Fibroblast of skin of right quadriceps (primary cell): ENCODE measurements at places on chromosomes 11 and 22.

- DNase-seq = no peak
Measured at GRCh38 chr22:24329453-24329852, 58.8 kb downstream of the SPECC1L start.

DNA sequence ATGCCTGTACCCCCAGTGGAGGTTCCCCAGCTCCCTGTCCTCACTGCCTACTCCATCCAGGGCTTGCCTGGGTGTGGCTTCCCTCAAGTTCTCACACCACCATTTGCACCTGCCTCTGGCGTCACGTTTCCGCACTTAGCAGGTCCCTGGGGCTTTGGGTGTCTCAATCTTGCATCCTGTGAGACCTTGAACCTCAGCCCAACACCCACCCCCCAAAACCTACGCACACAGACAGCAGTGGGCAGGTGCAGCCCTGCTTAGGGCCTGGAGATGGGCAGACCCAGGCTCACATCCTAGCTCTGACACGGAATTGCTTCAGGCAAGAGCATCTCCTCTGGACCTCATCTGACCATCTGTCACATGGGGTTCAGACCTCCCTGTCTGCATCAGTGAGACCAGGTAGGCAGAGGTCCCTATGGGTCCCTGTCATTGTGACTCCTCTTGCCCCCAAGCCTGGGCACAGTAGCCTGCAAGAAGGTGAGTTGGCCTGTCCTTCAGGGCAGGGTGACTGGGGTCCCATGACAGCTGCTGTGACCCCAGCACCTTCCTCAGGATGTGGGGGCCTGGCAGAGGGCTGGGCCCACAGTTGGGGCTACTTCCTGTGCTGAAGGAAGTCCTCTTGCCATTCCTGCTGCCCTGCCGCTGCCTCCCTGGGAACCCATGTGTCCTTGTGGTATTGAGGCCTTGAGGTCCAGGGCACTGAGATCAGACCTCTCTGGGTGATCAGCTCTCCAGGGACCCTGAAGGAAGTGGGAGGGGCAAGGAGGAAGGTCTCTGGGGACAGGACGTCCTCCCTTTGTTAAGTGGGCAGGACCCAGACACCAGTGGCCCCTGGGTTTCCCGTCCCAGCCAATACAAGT is 2.0 kb downstream of the SIPA1 start:
- no peak for DNase-seq

- DNase-seq = peak; percentile 98
Measured at GRCh38 chr22:27113211-27113635, 455.8 kb downstream of the MIAT start.

DNA sequence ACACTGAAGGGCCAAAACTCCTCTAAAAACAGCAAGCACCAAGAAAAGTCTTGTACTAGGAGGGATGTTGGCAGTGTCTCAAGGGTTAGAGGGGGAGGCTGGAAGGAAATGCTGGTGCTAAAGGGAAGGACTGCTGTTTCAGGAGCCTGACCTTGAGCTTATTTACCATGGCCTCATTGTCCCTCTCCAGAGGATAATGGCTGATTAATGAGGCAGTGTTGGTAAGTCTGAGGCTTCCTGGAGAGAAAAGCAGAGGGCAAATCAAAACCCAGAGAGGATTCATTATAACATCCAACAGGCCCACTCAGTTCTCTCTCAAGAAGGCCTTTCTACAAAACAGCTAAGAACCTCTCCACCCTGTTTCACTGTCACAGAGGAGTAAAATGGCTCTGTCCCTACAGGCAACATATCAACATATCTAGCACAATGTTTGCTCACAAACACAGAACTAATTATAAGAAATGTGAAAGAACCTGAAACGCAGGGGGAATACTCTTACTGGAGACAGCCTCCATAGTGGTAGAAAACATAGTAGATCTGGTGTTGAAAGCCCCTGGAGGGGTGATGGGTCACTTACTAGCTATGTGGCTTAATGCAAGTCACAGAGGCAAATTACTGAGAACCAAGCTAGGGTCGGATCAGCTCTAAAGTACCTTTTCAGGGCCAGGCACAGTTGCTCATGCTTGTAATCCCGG is 31.4 kb downstream of the NUMA1 start:
- no peak for DNase-seq

- DNase-seq = no peak
Measured at GRCh38 chr11:121566279-121567168, 113.8 kb upstream of the SORL1-AS1 start.

DNA sequence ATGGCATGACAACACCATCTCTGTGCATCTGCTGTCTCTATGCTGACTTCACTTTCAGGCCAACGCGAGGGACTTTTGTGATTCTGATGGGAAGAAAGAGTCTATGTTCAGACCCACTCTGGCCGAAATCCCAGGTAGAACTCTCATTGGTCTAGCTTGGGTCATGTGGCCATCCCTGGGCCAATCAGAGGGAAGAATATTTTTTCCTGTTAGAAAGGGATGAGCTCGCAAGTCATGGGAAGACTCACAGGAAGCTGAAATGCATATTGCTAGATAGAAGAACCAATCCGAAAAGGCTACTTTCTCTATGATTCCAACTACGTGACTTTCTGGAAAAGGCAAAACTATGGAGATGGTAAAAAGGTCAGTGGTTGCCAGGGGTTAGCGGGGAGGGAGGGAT is 56.0 kb upstream of the LINC01488 start:
- DNase-seq = no peak

DNA sequence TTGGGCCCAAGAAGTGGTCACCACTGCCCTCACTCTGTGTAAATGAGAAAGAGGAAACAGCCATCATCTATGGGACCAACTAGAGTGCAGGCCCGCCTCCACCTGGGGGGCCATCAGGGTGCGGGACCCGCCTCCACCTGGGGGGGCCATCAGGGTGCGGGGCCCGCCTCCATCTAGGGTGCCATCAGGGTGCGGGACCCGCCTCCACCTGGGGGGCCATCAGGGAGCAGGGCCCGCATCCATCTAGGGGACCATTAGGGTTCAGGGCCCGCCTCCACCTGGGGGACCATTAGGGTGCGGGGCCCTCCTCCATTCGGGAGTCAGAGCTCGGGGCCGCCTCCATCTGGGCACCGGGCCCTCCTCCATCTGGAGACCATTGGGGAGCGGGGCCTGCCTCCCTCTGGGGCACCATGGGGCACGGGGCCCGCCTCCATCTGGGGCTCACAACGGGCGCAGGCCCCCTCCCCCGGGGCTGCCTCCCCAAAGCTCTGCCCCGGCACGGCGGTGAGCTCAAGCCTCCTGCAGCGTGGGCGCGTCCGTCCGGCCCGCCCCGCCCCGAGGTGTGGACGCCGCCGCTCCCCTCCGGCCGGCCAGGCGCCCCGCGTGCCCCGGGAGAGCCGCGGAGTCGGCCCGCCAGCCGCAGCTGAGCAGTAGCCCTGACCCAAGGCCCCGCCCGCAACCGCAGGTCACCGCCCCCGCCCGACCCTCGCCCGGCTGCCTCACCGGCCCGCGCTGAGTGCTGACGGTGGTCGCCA is 512 bp downstream of the TOLLIP start:
- DNase-seq = no peak

DNA sequence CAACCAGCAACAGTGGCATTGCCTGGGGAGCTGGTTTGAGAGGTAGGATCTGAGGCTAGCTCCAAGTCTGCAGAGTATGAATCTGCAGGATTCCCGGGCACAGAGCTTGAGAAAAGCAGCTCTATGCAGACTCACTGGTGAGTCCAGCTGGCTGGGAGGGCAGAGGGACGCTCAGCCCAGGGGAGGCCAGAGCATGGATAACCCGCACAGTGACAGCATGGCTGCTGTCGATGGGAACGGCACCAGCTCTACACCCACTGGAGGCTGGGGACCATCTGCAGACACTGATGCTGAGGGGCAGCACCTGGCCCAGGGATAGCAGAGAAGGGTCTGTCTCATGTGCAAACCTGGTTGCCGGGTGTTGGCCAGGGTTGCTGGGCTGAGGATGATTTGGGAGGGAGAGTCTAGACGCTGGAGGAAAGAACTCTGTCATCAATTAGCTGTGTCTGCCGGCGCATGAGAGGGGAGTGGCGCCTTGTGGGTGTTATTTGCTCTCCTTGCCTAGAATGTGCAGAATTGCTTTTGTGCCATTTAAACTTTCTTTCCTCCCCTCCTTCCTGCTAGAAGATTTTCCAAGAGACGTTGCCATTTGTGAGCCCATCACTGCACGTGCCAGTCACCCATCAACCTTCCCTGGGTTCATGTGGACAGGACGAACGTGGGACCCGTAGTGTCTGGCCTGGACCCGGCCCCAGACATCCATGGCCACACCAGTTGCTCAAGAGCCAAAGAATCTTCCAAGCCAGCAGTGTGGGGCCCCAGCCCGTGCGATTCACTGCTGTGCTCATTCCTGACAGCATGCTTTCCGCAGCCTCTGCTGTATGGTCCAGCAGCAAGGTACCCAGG is 19.1 kb upstream of the LINC01488 start:
- DNase-seq = peak; percentile 13

- DNase-seq = no peak
Measured at GRCh38 chr11:14189874-14190273, 169.1 kb downstream of the RRAS2 start.

DNA sequence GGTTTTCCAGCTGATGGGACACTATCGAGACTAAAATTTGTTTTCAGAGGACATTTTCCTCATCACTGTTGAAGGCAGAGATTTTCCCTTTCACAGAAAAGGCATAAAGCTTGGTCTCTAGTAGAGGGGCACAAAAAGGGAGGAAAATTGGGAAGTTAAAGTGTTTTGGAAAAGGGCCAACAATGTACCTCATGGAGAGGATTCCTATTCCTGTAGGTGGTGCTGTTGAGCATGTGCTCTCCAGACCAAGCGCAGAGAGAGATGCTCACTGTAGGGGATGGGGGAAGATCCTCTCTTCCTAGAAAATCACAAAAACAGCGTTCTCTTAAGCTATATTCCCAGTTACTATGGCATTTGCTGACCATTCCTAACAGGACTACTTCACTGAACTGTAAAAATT is 44.9 kb downstream of the OR4C46 start:
- DNase-seq = no peak

GRCh38 chr22:50276143-50276542 is 6.0 kb upstream of the MAPK11 start:
- DNase-seq = peak; percentile 44

- DNase-seq = no peak
Measured at GRCh38 chr11:119483341-119483880, 60.4 kb upstream of the THY1 start.

DNA sequence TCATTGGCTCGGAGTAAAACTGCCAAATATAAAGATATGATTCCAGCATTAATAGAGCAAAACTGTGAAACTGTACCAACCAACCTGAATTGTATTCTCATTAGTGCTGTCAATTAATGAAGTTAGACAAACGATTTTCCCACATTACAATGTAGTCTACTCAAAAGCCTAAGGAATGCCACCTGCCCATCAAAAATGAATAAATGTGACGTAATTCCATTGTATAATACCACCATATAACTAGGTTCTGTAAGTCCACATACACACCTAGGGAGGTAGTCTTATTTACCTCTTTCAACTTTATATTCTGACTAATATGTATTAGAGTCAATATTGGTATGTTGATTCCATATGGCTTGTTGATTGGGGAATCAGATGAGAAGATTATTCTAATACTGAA is 76.2 kb downstream of the FAM76B start:
- DNase-seq = no peak

- DNase-seq = no peak
Measured at GRCh38 chr11:119389611-119390254, 8.2 kb upstream of the USP2 start.

DNA sequence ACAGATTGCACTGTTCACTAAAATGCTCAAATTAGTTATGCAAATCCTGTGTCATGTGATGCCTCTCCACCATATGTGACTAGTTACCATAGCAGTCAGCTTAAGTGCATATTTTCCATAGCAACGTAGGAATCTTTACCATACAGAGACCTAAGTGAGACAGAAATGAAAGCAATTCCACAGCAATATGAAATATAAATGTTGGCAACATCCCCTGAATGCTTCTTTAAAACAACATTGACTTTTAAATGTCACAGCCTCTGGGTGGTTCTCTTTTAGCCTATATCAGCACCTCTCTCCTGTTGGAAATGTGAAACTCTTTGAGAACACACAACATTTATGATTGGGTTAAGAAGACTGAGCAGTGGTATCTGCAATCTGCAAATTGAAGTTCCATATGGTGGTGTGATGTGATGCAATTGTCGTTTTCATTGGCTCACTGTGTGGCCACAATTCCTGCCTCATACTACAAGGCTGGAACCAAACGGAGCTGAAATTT is 814.6 kb downstream of the DLG2 start:
- DNase-seq = peak; percentile 76

GRCh38 chr11:130020323-130020722 is 17.7 kb upstream of the PRDM10 start:
- peak; percentile 69 for DNase-seq

DNA sequence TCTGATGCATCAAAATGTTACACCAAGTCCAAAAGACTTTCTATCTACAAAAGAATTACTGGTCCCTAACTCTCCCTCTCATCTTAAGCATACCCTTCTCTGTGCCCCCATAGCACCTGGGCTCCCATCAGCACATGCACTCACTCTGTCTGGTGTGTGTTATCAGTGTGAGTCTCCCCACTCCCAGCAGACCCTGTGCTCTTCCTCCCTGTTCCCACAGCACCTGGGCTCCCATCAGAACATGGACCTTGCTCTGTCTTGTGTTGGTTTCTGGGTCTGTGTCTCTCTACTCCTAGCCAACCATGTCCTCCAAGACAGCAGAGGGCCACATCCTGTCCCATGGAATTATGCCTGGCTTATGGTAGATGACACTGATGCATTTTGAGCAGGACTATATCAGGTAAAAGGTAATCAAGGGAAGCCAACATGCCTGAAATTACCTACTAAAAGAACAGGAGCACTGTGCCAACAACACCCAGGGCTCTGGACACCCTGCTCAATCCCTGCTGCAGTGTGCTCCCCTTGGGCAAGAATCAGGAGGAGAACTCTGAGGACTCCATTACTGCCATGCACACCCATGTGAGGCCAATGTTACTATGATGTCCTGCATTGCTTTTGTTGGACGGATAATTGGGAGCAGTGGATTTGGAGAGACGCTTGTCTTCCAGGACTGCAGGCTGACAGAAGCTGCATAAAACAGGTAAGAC is 34.3 kb downstream of the GAB4 start:
- no peak for DNase-seq

DNA sequence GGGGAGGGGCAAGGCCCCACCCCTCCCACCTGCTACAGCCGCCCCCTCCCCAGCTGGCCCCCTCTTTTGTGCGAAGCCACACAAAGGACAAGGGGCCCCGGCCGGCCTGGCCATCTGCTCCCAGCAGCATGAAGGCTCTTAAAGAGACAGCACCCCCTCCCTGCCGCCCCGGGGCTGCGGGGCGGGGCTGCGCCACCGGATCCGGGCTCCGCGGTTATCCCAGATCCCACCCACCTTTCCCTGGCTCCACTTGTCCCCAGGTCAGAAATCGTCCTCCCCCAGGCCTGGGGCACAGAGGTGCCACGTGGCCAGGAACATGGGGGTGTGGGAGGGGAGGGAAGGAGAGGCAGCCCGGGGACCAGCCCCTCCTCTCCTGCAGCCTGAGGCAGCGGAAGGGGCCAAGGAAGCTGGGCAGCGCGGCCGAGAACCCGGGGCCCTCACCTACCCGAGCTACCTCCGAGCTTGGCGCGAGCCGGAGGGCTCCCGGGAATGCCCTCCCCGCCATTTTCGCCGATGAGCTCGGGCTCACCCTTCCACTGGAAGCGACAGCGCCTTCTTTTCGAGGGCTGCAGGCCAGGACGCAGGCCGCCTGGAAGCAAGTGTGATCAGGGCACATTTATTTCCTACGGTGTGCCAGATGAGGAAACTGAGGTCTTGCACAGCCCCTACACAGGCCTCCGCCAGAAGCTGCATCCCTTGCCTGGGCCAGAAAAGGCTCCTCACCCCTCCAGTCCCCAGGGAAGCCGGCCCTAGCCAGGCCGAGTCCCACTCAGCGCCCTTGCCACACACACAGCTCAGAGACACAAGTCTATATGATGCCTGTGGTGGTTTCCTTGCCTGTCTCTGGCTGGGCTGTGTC is 2.5 kb upstream of the RCOR2 start:
- DNase-seq = peak; percentile 57

- peak; percentile 32 for DNase-seq
Measured at GRCh38 chr11:117328375-117329010, 839 bp downstream of the CEP164 start.
